Stimulated activated CD4-positive, alpha-beta T cell treated with anti-CD3 and anti-CD28 coated beads, Interleukin-2, amount 100 ng/mL, for 48 hours (primary cell): ENCODE measurements at places on chromosomes 3 and 15.

GRCh38 chr3:119311081-119311925, 17.1 kb downstream of the ARHGAP31 start:
- DNase-seq: no peak

GRCh38 chr3:14470461-14470860, 68.1 kb downstream of the SLC6A6 start:
- no peak for DNase-seq

GRCh38 chr3:178618197-178618596, 82.0 kb downstream of the KCNMB2 start:
- no peak for DNase-seq

DNA sequence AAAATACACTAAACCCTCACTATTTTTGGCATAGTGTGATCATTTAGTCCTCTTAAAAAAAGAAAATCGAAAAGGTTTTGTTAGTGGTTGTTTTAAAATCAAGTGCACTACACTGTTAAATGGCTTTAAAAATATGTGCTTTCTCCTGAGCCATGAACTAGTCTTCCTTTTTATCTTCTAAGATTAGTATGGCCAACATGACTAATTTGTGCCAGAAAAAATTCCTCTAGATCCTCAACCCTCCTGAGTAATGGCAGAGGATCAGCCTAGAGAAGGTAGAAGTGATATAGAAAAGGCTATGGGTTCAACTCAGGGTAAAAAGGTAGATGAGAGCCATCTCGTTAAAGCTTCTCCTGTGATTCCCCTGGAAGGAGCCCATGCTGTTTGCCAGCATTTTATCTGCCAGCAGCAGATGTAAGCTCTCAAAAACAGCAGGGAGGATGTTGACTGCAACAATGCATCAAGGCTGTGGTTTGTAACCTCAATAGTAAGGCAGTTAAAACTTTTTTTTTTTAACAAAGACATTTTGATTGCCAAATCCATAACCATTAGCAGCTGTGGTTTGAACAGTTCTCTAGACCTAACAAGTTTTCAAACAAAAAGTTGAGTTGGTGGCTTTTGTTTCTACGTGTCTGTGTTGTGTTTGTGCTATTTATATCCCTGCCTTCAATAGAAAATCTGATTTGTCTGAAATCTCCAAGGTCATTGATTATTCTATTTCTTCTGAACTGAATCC, 30.2 kb upstream of the ZNF609 start:
- DNase-seq: no peak

GRCh38 chr15:95252404-95252803, 1021.0 kb downstream of the MCTP2 start:
- no peak for DNase-seq

- no peak for DNase-seq
These were observed 10.7 kb downstream of the THSD4 start for GRCh38 chr15:71125831-71126450.

DNA sequence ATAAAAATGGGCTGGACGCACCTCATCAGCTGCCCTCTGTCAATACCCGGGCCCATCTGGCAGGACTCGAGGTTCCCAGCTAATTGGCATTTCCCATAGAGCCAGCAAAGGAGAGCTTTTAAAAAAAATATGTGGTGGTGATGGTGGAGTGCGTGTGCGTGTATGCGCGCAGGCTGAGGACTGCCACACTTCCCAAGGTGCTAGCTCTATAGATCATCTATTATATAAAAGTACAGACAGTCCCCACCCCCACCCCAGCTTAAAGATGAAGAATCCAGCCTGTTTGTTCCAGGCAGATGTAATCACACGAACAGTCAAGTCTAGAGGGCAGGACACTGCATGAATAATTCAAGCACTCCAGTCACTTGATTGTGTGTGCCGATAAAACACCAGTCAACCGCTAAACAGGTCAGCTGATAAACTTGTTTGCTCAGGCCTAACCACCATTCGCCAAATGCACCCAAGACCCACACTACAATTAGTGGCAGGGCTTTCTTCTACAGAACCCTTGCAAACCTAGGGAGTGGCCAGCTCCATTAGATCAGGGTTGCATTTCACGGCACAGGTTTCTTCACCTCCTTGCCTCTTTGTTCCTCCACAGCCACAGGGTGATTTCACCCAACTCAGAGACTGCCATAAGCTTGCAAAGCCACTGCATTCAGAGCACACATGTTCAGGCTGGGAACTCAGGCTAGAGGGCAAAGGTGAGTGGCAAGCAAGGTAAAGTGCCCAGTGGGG, 5.8 kb downstream of the TLE3 start:
- DNase-seq: no peak
